ENCODE measurements at places on chromosomes 1 and 21.

DNA sequence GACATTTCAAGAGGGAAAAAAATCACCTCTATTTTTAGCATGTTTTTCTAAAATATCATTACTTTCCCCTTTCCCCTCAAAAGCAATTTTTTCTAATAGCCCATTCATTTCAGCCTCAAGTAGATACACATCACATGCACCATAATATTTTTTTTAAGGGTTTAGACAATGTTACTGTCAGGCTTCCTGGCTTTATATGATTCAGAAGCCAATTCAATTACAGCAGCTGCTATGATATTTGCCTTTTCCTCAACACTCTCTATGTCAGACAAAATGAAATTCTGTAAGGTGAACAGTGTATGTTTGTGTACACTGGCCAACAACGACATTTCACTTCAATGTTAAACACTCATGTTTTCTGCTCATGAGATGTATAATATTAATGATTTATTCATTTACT lies 46.5 kb downstream of the OMA1 start:
- no peak for DNase-seq

DNA sequence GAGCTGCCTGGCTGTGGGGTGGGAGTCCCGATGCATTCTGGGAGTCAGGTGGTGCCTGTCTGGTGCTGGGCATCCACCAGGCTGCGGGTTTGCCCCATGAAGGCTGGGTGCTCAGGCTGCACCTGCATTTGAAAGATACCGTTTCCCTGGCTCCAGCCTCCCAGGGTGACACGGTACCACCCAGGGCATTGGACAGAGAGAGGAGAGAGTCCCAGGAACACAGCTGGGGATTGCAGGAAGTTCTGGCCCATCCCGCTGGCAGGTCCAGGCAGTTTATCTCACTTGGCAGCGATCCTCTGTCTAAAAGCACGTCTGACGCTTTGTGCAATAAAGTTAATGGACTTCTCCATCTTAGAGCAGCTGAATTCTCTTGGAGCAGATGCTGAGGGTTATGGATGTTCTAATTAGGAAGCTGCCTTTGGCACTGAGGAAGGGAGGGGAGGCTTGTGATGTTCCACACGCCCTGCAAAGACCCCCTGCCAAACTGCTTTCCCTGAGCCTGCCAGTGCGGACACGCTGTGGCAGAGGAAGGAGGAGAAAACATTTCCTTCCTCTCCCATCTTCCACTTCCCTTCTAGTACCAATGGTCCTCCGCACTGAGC lies 246.9 kb downstream of the GRIK3 start:
- no peak for DNase-seq

GRCh38 chr1:55272994-55273393 lies 57.8 kb upstream of the USP24 start:
- no peak for DNase-seq

GRCh38 chr1:205488074-205488723 lies 16.3 kb upstream of the CDK18 start:
- peak; percentile 82 for DNase-seq

GRCh38 chr1:44630116-44630515 lies 44.2 kb downstream of the TMEM53 start:
- no peak for DNase-seq

- DNase-seq: peak; percentile 84
Measured at GRCh38 chr1:7070389-7071029, 285.3 kb downstream of the CAMTA1 start.

GRCh38 chr1:58038574-58038973 lies 508.0 kb downstream of the OMA1 start:
- DNase-seq: no peak

DNA sequence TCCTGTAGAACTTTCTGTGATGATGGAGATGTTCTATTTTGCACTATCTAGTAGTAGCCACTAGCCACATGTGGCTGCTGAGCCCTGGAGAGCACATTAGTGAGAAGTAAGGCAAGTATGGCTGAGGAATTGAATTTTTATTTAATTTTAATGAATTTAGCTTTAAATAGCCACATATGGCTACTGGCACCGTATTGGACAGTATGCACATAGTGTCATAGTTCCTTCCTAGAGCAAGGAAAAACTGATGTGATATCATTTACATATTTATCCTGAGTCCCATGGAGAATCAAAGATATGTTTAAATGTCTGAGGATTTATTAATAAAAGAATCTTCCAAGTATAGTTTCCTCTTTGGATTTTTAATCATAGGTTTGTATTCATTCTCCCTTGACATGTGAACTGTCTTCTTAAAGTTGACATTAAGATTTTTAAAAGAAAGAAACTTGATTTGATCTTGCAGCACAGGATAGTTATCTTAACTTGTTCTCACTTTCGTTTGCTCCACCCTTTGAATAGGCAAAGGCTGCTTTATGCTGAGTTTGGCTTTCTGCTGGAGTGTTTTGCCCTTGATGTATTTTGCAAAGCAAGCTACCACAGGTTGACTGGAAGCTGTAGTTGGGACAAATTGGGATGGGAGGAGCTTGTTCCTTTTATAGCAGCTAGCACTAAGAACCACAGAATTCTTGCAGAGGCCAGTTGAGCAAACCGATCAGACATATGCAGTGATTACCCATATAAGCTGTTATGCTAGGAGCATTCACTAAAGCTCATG lies 129.7 kb downstream of the VPS13D start:
- DNase-seq: no peak
